ENCODE measurements at places on chromosomes 12 and 14.
A peak's percentile ranks its signal among the peaks of the same experiment; 100 is the strongest.

DNA sequence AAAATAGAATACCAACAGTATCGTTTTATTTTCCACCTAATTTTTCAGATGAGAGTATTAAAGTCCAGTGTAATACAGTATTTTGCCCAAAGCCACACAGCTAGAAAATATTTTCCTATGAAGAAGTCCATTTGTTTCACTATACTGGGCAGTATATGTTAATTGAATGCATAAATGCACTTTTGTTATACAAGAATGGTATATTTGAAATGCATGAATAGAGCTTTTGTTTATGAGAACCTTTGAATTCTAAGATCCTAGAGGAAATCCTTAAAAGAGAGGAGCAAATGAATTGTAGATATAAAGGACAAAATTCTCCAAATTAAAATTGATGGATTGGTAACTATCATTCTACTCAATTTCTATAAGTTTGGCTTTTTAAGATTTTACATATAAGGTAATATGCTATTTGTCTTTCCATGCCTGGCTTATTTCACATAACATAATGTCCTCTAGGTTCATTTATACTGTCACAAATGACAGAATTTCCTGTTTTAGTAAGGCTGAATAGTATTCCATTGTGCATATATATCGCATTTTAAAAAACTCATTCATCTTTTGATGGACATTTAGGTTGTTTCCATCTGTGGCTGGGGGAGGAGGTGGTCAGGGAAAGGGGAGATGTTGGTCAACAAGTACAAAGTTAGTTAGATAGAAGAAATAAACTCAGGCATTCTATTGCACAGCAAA, 136.6 kb upstream of the DCN start:
- DNase-seq, result no peak

GRCh38 chr12:94769047-94769420, 118.7 kb upstream of the TMCC3 start:
- no peak for DNase-seq

DNA sequence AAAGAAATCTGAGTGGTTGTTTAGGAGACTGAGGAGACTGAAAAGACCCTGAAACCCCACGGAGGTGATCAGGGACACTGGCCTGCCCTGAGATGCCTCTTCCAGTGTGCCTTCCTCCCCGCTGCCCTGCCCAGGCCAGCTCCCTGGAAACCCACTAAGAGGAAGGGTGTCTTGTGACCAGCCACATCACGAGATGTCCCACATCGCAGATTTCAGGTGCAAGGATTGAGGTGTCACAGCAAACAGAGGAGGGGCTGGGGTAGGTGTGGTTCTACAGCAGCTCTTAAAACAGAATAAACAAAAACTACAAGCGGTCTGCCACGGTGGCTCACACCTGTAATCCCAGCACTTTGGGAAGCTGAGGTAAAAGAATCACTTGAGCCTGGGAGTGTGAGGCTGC, 184.3 kb upstream of the C14orf180 start:
- no peak for DNase-seq

DNA sequence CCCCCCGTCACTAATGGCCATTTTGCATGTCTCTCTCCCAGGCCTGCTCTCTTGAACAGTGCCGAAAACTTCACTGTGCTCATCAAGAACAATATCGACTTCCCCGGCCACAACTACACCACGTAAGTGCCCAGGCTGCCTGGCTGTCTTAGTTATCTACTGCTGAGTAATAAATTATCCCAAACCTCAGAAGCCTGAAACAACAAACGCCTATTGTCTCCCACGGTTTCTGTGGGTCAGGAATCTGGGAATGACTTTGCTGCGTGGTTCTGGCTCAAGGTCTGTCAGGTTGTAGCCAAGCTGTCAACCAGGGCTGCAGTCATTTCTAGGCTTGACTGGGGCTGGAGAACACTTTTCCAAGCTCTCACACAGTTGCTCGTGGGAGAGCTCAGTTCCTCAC, 32.6 kb downstream of the P2RX7 start:
- DNase-seq, result no peak

GRCh38 chr12:45969084-45969483, 21.3 kb downstream of the SCAF11 start:
- DNase-seq, result no peak

- DNase-seq, result no peak
Observed at GRCh38 chr12:107032266-107032665, 45.3 kb upstream of the MTERF2 start.

GRCh38 chr14:90815822-90816662, at the start of gene TTC7B:
Gene TTC7B (minus strand): TSS chr14:90816430. CDS start chr14:90816295, 135 bp downstream.
- peak; percentile 40 for DNase-seq

- no peak for DNase-seq
Observed at GRCh38 chr14:77562681-77563080, 53.8 kb downstream of the SPTLC2 start.

GRCh38 chr12:94614288-94614721, 36.1 kb downstream of the TMCC3 start:
- no peak for DNase-seq

- DNase-seq, result no peak
Observed at GRCh38 chr14:104678346-104678745, 11.1 kb upstream of the INF2 start.

DNA sequence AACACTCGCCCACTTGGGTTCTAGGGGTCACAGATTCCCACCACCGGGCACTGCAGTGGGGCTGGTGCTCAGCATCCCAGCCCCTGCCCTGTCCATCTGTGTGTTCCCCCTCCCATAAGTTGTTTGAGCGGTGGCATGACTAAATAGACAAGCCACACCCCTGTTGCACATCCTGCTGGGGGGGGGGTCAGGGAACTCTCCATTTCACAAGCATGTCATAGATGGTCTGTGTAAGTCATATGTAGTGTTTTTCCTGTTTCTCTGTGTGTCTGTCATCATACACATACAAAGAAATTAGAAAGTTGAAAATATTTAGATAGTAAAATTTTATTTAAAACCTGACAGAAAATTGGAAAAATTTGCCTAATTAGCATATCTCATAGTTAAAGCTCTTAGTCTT, 270.2 kb downstream of the IPO8 start:
- no peak for DNase-seq

DNA sequence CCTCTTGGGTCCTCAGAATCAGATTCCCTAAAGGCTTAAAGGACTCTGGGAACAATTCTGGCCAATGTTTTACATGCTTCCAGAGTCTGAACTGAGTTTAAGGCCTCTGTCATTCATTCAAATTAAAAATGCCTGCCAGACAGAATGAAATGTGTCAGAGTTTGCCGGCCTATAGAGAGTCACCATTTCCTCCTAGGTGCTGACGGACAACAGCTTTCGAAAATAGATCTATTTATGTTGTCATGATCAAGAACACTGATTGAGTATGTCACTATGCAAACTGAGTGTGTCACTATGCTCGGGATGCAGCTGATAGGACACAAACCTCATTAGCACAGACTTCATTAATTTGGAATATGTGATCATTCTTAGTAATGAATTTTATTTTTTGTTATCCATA, 151.4 kb upstream of the TMCC3 start:
- DNase-seq, result no peak

DNA sequence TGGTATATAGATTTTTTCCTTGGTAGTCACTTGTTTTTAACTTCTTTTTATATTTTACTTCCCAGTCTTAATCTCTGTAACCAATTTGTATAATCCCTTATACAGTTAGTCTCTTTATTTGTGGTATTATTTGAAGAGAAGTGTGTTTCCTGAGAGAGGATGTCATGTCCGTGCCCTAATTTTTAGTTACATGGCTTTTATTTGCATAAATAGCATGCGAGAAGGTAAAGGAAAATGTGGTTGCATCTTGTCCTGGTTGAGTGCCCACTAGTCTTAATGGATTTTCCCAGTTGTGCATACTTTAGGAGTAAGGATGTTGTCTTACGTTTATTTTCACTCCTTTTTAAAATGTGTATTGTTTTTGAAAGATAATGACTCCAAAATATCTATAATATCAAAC, 27.5 kb downstream of the RAP1B start:
- no peak for DNase-seq

DNA sequence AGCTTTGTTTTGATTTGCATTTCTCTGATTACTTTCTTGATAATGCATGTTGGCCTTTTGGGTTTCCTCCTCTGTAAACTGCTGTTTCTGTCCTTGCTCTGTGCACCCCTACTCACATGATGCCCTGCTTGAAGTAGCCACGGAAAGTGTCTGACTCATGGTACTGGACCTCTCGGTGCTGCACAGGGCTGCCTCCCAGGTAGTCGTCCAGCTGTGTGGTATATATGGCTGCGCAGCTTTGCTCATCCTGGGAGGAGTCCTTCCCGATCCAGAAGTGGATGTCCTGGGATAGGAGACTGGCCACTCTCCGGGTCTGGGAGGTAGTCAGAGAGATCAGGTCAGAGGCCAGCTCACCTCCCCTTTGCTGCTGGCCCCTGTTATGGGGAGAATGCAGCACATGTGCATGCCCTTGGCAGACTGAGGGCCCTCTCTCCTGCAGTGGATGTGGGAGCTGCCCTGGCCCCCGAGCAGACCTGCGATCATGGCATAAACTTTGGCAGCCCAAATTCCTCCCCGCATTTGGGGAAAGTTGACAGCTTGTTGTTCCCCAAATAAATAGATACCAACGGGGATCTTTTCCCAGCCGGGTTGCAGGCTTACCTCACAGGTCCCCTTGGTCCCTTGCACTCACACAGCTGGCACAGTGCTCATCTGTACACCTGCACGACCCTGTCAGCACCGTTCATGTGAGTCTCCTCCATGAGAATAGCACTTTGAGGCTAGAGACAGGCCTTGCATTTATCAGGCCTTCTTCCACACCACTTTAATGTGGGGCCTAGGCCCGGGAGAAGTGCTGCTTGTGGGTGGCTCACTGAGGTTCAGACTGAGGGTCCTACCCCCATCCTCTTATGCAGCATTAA, 5.2 kb downstream of the AVIL start:
- DNase-seq, result no peak

DNA sequence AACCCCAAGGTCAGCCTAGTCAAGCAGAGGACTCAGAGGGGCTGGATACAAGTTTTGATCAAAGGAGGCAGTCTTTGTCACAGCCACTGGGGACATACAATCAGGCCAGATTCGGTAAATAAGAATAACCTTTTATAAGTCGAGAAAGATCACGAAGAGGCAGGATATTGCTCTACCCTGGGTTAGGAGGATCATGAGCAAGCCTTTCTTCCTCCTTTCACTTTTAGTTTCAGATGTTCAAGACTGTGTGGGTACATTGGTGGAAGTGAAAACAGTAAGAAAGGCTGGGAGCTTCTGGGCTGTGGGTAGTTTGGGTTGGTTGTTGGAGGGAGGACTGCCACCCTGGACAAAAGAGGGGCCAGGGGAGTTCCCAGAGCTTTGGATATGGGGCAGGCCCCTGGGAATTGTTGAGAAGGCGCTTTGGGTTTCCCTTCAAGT, 127.7 kb downstream of the SNAPC1 start:
- peak; percentile 26 for DNase-seq

DNA sequence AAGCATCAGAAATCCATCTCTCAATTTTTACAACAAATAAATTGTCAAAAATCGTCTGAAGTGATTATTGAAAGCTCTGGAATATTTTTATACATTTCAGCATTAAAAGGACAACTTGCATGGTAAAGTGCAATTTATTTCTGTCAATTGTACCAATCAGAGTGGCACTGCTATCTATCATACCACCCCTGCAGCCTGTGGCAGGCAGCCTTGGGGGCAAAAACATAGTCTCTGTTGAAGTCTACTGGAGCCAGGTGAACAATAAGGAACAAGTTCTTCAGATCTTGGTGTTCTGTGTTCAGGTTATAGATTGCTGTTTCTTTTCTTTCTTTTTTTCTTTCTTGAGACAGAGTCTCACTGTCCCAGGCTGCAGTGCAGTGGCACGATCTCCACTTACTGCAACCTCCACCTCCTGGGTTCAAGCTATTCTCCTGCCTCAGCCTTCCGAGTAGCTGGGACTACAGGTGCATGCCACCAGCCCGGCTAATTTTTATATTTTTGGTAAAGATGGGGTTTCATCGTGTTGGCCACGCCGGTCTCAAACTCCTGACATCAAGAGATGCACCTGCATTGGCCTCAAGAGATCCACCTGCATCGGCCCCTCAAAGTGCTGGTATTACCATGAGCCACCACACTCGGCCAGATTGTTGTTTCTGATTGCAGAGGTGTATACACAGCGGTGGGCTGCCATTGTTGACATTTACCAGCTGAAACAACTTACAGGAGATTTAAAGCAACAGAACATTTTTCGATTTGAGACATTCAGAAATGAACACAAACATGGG, 629.6 kb downstream of the SLC16A7 start:
- DNase-seq, result no peak

- DNase-seq, result no peak
Observed at GRCh38 chr14:75711105-75711795, 50.2 kb downstream of the TTLL5 start.

GRCh38 chr12:105892362-105892910, 246.3 kb downstream of the NUAK1 start:
- DNase-seq, result no peak

- no peak for DNase-seq
Observed at GRCh38 chr12:69653703-69654102, 43.0 kb upstream of the LRRC10 start.

DNA sequence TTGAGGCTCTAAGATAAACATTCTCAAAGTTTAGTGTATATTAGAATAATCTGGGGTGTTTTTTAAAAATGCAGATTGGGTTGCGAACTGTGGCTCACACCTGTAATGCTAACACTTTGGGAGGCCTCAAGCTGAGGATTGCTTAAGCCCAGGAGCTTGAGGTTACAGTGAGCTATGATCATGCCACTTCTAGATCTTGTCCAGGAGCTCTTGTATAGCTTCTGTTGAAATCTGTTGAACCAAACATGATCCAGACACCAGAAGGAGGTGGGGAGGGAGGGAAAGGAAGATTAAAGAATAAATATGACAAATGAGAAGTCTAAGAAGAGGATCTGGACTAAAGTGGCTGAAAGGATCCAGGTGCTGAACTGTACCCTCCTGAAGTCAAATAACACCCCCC, 14.4 kb downstream of the PDE1B start:
- no peak for DNase-seq

DNA sequence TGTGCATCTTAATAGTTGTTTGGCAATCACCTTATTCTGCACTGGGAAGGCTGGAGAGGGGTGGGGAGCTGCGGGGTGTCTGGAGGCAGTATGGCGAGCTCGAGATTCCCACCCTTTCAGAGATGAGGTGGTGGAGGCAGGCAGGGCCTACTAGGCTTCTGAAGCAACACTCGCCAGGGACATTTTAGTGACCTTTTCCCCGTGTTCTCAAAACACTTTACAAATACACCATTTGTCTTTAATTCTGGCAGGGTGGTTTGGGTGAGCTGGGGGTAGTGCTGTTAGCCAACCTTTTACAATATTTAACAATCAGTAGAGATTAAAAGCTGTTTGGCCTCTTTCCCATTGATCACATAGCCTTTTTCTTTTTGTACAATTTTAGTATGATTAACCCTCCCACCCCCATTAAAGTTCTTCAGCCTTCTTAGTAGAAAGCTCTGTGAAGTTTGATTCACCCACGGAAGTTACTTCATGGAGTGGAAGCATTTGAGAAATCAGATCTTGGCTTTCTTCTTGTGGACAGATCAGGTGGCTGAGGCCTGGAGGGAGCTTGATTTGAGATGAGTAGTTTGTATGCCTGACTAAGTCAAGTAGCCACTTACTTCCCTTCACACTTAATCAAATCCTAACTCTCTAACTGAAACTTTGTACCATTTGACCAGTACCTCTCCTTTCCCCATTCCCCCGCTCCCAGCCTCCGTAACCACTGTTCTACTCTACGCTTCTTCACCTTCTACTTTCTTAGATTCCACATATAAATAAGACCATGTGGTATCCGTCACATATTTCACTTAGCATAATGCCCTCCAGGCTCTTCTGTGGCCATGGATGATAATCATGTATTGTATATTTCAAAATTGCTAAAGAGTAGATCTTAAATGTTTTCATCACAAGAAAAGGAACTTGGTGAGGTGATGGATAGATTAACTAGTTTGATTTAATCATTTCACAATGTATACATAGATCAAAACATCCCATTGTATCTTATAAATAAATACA, 41.0 kb downstream of the TRAF3 start:
- DNase-seq, result no peak
